Activated naive CD4-positive, alpha-beta T cell (primary cell): ENCODE measurements at places on chromosomes 11 and 22.

- DNase-seq, result no peak
Observed at GRCh38 chr11:69909561-69910518, 90.6 kb upstream of the FGF3 start.

- DNase-seq, result no peak
Observed at GRCh38 chr22:42066937-42067336, 3.7 kb downstream of the NAGA start.

DNA sequence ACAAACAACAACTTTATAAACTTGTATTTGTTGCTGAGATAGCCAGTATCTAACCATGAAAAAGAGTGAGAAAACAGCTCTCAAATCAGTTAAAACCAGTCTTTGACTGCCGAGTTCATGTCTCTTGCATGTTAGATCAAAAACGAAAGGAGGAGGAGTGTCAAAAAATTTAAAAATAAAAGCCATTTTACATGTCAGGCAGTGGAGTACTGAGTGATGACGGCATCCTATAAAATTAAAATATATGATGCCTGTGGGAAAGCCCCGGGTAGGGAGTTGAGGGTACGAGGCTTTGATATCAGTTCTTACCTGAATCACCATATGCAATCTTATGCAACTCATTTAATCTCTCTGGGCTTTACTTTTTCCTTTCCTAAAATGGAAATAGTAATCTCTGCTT is 117.3 kb downstream of the ETS1 start:
- no peak for DNase-seq

DNA sequence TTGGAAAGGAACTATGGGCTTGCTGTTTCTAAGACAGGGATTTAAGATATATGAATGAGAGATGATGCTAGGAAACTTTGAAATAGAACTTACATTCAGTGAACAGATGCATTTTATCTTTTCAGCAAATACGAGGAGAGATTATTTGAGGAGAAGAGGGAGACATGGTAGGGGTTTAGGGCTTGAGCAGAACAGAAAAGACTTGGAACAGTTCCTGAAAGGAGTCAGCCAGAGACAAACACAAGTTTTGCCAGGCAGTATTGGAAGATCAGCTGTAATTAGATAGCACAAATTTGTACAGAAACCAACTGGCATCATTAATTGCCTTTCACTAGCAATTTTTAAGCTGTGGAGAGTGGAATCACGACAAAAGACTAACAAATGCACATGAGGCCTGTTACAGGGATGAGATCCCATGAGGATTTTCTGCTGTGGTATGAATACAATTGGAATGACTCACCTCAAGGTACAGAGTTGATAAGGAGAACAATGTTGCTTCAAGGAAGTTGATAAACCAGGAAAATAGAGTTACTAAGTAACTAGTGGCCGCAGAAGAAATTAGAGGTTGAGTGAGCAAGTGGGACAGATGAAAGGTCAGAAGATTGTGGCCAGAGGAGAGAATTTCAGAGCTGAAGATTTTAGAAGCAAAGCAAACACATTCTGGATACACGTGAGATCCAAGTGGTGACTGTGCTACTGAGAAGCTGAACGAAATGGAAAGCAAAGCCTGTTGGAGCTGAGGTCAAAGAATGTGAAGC is 67.9 kb downstream of the CYB5R2 start:
- DNase-seq, result no peak

- DNase-seq, result no peak
Observed at GRCh38 chr11:77512092-77512491, 38.2 kb upstream of the PAK1 start.
